NCI-H345 (cell line): ENCODE measurements at places on chromosomes 7 and 10.

GRCh38 chr7:1523208-1523607 is 7.3 kb upstream of the MAFK start:
- DNase-seq: no peak

DNA sequence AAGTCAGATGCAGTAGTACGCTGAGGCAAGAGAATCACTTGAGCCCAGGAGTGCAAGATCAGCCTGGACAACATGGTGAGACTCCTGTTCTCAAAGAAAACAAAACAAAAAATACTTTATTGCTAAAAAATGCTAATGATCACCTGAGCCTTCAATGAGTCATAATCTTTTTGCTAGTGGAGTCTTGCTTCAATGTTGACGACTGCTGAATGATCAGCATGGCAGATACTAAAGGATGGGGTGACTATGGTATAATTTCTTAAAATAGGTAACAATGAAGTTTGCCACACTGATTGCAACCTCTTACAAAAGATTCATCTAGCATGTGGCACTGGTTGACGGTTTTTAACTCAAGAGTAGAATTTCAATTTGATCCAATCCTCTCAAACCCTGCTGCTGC is 22.3 kb downstream of the NANOS1 start:
- no peak for DNase-seq

DNA sequence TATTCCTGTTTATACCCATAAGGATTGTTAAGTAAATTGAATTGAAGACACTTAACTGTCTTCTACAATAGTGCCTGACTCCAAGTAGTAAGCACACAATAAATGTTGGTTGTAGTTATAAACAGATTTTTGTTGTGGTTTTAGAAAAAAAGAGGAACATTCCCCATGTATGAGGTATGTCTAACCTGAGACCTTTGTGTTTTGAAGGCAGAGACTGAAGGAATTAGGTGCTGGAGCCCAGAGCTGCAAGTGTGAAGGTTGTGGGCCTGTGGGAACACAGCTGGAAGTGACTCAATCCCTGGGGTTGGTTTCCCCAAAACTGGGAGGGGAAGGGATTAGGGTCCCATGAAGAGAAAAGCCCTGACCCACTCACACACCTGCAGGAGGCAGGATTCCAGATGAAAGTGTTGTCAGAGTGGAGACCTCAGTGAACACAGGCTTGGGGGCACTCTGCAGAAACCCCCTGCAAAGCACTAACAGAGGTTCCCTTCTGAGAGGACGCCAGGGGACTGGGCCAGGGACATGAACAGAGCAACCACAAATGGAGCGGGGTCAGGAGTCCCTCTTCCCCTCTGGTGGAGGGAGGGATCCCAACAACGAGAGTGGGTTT is 265.1 kb upstream of the KLF14 start:
- DNase-seq: no peak

DNA sequence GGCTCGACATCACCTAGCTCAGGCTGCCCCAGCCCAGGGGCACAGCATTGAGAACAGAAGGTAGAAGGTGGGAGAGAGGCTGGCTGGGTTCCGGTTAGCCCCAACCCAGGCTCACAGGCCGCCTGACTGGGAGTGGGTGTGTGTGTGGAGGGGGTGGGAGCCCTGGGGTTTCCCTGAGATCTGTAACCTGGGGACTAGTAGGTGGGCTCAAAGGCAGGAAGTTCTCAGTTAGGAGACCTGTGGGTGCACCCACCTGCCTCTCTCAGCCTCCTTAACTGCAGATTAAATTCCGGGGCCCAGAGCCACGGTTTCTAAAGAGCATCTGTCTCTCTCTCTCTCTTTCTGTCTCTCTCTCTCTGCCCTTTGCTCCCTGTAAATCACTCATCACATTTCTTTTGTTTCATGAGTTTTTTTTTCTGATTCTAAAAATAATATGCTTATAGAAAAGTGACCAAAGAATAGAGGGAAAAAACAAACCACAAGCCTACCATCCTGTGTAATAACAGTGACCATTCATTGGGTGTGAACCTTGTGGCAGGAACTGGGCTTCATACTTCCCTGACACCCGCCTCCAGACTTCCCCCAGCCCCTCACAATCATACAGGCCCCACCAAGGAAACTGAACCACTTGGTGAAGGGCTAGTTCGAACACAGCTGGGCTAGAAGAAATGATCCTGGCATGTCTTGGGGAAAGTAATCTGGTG is 83.4 kb upstream of the SMNDC1 start:
- DNase-seq: no peak

DNA sequence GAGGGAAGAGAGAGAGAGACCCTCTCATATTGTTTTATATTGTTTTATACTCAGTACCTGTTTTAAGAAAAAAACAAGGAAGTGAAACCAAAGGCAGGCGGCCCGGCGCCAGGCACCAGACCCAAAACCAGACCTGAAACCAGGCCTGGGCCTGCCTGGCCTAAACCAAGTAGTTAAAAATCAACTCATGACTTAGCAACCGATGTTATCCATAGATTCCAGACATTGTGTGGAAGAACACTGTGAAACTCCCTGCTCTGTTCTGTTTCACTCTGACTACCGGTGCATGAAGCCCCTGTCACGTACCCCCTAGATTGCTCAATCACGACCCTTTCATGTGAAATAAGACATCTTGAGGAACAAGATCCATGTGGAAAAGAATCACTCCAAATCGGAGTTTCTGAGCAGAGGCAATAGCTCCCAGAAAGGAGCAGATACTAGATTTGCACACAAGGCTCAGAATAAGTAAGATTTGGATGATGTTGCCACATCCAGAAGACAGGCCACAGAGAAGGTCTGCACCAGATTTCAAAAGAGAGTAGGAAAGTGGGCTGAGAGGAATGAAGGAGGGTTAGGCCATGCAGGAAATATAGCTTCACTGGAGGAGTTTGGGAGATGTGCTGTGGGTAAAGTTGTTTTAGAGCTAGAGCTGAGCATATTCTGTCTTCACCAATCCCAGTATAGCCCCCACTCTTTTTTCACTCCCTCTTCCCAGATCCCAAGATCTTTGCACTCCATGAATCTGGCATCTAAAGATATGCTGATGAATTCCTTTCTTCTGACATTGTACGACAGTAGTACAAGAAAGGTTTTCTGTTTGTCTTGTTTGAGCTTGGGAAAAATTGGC is 8.8 kb upstream of the ZNF248 start:
- DNase-seq: no peak

DNA sequence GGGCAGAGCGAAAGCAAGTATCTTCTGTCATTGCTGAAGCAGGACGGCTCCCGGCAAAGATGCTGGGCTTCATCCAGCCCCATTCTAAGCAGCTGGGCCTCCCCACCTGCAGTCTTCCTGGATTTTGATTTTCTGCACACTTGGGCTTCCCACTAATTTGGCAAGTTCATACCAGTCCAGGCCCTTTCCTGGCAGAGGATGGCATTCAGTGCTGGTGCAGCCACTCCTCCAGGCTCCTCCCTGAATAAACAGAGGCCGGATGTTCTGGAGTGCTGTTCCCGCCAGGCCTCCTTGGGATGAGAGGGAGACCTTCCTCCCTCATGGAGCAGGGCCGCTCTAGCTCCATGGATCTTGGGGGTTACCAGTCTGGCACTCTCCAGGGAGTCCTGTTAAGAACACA is 3.4 kb downstream of the BAG3 start:
- peak; percentile 10 for DNase-seq

- DNase-seq: no peak
Measured at GRCh38 chr10:2972810-2973209, 94.5 kb upstream of the PFKP start.

- DNase-seq: peak; percentile 70
Measured at GRCh38 chr7:16071246-16071857, 350.0 kb downstream of the CRPPA start.
